GM12891 (cell line): ENCODE measurements at places on chromosomes 6 and 20.

DNA sequence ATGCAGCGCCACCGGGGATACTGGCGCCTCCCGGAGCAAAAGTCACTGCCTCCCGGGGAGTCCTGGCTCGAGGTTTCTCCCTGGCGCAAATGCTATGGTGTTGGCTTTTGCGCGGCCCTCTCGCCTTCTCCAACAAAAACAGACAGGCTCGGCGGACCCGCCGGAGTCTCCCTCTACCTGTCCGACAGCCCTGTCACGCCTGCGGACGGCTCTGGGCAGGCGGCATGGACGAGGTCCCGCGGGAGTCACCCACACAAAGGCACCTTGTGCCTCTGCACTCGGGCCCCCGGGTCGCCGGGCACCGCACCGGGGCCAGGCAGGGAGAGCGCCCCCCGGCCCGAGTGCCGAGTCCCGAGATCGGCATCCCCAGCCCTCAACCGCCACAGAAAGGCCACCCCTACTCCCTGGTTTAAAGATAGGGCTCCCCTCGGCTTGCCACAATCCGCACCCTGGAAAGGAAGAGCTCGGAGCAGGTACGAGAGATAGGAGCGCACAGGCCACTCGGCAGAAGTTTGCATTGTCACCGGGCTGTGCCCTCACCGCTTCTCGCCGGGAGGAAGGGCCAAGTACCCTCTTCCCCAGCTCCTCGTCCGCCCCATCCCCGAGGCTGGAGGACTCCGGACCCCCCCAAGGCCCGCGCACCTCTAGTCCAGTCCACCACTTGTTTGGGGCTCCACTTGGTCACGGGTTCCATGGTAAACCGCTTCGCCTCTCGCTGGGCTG, 903 bp downstream of the CNKSR3 start:
- DNase-seq = peak; percentile 21

- no peak for DNase-seq
Measured at GRCh38 chr20:13061381-13061780, 52.6 kb downstream of the SPTLC3 start.

GRCh38 chr6:4463236-4463635, 313.0 kb upstream of the CDYL start:
- no peak for DNase-seq

GRCh38 chr6:7763881-7764280, 38.0 kb downstream of the BMP6 start:
- DNase-seq = no peak

DNA sequence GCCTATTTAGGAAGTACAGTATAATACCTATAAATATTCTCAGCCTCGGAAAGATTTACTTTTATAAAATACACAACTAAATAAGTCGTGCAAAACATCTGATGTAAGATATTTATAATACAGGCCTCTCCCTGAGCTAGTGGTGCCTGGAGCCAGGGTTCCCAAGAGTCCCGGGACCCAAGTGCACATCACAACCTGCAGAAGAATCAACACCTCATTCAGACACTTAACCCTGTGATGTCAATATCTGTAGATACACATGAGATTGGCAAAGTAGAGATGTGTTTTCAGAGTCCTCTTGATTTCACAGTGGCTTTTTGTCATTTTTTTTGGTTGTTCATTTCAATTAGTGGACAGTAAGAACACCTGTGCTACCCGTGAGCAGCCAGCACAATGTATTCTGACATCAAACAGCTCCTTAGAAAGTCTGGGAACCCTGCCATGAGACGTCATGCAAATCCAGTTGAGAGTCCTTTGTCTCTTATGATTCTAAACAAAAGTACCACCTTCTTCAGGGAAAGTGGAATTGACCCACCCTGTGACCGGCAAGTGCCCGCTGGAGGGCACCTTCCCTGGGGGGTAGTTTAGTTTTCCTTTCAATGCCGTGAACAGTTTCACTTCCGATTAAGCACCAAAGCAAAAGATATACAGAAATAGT, 101.6 kb downstream of the DACT2 start:
- no peak for DNase-seq

GRCh38 chr20:44479643-44480042, 4.0 kb downstream of the TTPAL start:
- DNase-seq = no peak

DNA sequence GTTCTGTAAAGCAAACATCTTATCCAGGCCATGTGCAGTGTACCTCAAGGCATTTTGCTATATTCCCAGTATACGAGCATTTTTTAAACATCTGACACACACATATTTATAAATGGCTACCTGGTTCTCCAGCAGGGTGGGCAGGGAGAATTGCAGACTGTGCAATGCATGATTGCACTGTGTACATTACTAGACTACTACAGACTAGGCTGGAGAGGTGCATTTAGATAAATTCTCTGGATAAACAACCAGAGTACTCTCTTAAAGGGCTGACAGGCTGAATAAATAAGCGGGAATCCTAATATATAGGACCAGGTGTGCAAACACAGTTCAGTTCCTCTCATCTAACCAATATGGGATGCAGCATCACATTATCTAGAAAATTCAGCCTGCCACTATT, 428.3 kb upstream of the ARID1B start:
- DNase-seq = no peak
